Stimulated activated CD4-positive, alpha-beta T cell treated with anti-CD3 and anti-CD28 coated beads, TNF-alpha, amount 100 ng/mL, for 24 hours (primary cell): ENCODE measurements at places on chromosomes 7 and 10.

DNA sequence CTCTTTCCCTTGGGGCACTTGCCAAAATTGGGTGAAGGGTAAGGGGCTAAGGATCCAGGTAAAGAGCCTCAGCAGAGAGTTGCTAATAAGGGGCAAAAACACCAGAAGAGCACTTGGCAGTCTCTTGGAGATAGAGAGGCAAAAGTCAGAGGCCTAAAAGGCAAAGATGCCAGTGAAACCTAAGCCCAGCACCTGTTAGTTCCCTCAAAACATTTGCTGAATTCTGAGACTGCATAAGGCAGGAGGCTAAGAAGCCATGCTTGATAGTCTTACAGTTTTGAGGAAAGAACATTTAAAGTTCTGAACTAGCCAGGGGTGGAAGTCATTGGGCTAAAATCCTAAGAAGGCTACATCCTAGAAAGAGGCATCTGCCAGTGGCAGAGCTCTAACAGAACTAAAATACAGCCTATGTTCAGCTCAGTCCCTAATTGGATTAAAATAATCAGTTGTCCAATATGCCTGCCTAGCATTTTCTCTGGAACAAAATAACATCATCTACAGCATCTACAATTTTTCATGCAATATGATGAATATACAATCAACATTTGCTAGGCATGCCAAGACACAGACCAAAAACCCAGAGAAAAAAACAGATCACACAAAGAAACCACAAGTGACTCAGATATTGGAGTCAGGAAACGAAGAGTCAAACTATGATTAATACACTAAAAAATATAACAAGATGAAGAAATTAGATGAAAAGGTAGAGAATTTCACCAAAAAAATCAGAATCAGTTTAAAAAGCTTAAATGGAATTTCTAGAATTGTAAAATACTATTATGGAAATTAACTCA lies 7.7 kb downstream of the HTR7 start:
- no peak for DNase-seq

GRCh38 chr10:101894266-101894665 lies 50.7 kb upstream of the KCNIP2 start:
- DNase-seq, result no peak

- DNase-seq, result no peak
Measured at GRCh38 chr7:48048113-48048512, 12.8 kb downstream of the C7orf57 start.

- DNase-seq, result no peak
Measured at GRCh38 chr10:124706462-124707143, 37.6 kb downstream of the FAM53B start.

GRCh38 chr7:90210475-90210874 lies 1.1 kb upstream of the STEAP2 start:
- DNase-seq, result no peak
